Left renal cortex interstitium (tissue), 4 donors: ENCODE measurements at places on chromosomes 1 and 21.

GRCh38 chr1:27760426-27760825 lies 12.6 kb upstream of the STX12 start:
- no peak for DNase-seq

GRCh38 chr21:43333298-43334062 lies 93.5 kb downstream of the SIK1 start:
- DNase-seq, result no peak

DNA sequence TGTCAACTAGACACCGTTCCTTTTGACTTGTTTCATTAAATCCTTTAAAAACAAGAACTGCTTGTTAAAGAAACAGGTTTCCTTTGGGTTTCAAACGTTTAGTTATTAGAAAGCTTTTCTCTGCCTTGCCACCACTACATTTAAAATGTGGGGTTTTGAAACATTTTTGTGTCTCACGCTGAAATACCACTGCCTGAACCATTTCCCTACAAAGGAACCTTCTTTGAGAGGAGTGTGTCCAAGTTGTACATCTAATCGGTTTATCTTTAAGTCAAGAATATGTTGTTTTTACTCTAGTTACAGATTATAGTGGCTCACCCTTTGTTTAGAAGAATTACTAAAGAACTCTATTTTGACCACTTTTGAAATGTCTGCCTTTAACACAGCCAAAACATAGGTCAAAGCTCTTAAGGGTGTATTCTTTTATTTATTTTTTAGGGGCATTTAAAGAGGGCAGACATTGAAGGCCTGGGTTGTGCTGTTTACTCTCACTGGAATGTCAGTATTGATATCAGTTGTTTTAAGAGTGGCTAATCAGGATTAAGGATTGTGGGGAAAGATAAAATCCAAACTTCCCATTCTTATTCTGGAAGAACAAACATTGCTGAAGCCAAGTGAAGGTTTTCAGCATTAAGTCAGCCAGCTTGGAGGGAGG lies 143.4 kb downstream of the GALNT2 start:
- no peak for DNase-seq

DNA sequence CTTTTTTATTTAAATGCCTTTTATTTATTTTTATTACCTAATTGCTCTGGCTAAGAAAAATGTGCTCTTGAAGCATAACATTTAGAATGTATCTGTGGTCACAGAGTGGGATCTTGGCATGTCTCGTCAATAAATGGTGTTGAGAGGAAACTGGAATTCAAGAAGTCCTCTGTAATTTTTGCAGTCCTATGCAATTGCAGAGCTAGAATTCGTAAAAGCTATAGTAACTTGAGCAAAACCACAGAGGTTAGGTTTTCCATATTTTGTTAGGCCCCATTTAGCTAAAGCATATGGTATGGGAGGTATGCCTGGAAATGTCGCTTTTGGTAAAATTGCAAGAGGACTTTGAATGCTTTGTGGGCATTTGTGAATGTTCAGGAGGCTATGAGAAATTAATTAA lies 466.7 kb upstream of the NFIA start:
- no peak for DNase-seq

GRCh38 chr1:44608141-44608540 lies 66.1 kb downstream of the TMEM53 start:
- no peak for DNase-seq

DNA sequence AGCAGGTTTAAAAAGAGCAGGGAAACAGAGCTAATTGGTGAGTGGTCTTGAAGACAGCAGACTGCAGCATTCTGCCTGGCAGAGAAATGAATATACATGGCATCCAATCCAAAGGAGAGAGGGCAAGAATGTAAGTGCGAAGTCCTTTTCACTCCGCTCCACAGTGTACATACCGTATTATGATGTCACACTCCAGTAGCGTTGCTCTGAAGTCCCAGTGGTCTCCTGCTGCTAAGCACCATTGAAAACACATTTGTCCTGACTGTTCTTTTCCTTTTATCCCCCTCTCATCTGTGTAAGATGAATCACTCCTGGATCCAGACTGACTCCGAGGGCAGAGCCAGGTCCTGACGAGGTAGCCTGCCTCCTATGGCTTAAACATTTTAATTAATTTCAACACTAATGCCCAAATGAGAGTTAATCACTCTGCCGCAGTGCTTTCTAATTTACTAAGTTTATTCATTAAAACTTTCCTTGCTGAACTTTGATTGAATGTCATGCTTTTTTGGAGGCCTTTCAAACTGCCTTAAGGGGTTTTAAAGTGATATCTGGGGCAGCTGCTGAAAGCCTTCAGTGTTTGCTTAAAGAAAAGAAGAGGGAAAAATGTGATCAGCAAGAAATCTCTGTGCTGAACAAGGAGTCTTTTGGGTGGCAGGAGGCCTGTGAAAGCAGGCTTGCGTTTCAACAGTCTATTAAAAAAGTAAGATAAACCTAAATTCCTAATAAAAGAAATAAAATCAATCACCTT lies 227.2 kb downstream of the ATG4C start:
- DNase-seq, result no peak

GRCh38 chr1:154856049-154856448 lies 14.0 kb downstream of the KCNN3 start:
- no peak for DNase-seq

DNA sequence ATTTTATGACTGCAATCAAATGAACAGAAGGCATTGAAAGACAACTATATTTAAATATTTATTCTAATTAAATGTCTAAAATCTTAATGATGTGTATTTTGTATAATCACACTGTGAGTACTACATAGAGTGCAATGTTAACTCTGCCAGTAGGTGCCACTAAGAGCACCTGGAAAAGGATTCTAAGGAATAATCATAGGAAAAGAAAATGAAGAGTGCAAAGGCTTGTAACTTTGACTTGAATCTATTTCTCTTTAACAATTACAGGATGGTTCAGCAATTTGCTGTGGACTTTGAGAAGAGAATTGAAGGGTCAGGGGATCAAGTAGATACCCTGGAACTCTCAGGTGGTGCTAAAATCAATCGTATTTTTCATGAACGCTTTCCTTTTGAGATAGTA lies 200.4 kb downstream of the DNM3 start:
- DNase-seq, result no peak
